ENCODE measurements at places on chromosomes 4 and X.

DNA sequence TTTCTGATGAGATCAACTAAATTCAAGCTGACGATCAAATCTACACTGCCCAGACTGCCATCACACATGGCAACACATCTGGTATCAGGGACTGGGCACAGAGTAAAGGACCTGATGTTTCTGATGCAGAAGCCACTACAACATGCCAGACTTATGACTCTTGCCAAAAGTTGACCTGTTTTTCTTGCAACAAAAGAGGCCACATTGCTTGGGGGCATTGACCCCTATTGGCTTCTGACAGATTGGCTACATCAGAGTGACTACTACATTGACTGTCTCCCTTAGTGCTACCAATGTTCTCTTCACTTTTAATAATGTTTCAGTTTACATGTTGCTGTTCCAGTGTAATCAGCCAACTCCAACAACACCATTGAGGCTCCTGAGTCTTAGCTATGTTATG is 15.3 kb upstream of the SMIM10 start:
- DNase-seq: peak; percentile 67

DNA sequence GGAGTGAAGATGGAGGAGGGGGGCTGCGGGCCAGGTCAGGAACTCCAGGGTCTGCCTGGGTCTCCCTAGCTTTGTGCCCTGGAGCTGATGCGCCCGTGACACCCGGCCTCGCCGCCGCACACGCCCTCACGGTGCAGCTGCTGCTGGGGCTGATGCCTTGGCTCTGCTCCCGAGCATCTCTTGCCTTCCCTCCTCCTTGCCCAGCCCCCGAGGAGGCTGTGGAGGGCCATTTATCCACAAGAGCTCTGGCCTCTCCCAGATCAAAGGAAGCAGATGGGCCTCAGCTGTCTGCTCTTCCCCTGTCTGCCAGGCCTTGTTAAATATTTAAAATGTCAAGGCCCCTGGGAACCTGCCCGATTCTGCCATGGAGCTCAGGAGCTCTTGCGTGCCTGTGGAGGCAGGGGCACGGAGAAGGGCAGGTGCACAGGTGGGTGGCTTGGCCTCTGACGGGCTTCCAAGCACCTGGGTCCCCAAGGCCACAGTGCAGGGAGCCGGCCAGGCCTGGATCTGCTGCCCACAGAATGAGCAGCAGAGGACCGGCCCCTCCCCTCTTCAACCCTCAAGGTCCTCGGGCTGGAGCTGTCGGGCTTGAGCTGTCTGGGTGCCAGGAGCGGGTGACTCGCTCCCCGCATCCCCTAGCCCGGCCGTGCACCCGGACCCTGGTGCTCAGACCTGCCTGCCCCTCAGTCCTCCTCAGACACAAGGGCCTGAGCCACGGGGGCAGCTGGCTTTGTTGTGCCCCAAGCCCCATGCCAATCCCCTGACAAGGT is 20.3 kb downstream of the ATP2B3 start:
- no peak for DNase-seq

- DNase-seq: no peak
These were observed 191.4 kb downstream of the NDST4 start for GRCh38 chr4:114921790-114922591.

DNA sequence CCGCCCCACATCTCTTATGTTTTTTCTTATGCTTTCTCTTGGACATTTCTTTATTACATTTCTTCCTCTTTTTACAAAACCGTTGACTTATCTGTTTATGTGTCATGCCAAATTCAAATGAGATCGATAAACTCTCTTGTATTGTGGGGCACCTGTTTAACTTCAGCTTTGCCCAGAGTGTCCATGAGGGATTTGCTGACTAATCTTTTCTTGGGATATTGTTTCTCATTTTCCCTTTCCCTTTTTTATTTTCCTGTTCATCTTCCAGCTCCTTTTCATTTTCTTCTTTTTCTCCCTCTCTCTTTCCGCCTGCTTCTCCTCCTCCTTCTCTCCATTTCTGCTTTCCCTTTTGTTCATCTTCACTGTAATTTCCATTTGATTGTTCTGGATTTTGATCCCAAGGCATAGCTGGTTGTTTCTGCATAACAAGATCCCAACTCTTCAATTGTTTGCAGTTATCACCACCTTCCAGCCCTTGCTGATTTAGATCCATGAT is 10.7 kb downstream of the TIMM8A start:
- DNase-seq: no peak

DNA sequence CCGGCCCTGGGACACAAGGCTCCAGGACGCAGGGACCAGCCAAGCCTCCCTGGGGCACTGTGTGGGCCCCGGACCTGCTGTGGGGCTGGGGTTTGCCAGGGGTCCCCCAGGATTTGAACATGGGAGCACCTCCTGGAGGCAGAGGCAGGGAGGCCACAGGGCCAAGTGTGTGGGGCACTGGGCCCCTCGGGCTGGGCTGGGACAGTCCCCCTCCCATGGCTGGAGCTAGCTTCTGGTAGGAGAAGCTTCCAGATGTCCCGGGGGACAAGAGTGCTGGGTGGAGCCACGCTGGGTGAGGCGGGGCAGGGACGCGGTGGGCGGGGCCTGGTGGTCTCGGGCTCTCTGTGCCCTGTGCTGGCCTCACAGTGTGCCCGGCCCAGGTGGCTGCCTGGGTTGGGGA is 18.6 kb downstream of the FGFRL1 start:
- DNase-seq: no peak

GRCh38 chrX:3757510-3758025 is 44.1 kb upstream of the PRKX start:
- no peak for DNase-seq
